ENCODE measurements at places on chromosomes 3 and 15. TPM values are rescaled to one million over a fixed set of nuclear protein-coding genes. Genes with fewer than 3 reads are reported as not detected.

GRCh38 chr3:141030296-141030695 is 20.9 kb upstream of the SPSB4 start:
- ATAC-seq: no peak

SCN11A gene
- not detected for total RNA-seq

DNA sequence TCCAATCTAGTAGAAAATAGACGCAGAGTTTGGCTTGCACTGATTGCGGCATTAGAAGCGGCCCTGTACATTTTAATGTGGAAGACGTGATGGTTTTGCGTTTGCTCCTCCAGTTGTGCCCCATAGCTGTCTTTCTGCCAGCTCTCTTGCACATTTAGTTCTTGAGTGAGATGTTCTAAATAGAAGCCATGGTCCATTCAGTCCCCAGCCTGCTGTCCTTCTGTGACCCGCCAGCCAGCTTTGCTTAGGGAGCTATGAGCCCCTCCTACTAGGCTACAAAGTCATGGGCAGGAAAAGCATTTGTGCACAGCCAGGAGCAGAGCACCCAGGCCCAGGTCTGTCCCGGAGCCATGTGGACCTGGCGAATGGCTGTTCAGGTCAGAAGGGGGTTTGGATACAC is 50.3 kb downstream of the APBA2 start:
- no peak for ATAC-seq

GRCh38 chr3:184633237-184633579 is 71.6 kb downstream of the EPHB3 start:
- ATAC-seq: no peak

A4GNT gene
- not detected for total RNA-seq

SEMA3B gene
- total RNA-seq: 47.0 TPM

- no peak for ATAC-seq
Observed at GRCh38 chr3:6132684-6133432, 728.1 kb upstream of the GRM7 start.

PYGO1 gene
- total RNA-seq: 22.2 TPM

CHRD gene
- total RNA-seq: 16.9 TPM

PLSCR5 gene
- total RNA-seq: not detected

EFL1 gene
- total RNA-seq: 17.7 TPM

DNA sequence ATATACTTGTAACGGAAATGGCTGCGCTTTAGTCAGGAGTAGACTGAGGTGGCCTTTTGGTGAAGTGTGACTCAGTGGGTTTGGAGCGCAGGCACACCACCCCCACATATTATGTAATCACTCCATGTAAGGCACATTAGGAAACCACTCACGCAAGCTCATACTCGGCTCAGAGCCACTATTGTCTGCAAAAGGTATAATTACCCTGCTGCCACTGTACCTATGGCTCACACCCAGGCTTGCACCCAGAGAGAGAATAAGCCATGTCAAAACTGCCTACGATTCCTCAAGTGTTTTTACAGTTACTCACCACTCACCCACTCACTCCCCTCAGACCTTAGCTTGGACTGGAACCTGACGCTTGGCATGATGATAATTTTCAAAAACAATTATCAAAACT is 611.9 kb upstream of the CCDC54 start:
- ATAC-seq: no peak

LSMEM2 gene
- not detected for total RNA-seq

- no peak for ATAC-seq
Observed at GRCh38 chr3:65890328-65890727, 148.4 kb downstream of the MAGI1 start.

CLDN18 gene
- total RNA-seq: not detected

P2RY1 gene
- total RNA-seq: 4.7 TPM

- no peak for ATAC-seq
Observed at GRCh38 chr3:133905376-133905775, 9.7 kb upstream of the RAB6B start.

- no peak for ATAC-seq
Observed at GRCh38 chr3:191051037-191051436, 148.0 kb upstream of the OSTN start.

DNA sequence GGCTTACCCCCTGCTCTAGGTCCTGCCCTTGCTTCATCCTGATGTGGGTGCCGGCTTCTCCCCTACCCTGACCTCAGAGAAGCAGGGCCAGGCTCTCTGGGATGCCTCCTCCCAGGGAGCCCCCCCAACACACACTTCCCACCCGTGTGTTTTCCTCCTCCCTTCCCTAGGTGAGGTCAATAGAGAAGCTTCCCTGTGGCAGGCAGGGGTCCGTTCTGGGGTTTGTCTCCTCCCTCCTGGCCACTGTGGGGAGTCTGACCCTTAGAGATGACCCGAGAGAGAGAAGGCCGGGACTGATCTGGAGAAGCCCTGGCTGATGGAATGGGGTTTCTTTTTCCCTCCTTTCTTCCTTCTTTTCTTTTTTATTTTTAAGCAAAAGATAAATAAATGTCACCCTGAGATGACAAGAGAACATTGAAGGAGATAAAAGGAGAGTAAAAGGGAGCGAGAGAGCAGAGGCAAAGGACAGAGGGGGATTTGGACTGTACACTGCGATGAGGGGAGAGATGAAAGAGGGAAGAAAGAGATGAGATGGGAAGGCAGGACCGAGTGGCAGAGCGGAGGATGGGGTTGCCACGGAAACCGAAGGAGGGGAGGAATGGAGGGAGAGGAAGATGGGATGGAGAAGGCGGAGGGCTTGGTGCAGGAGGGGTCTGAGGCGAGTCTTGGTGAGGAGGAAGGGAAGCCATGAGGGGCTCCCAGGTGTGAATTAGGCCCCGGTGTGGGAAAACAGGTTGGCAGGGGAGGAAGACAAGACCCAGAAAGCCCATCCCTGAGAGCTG is 48.4 kb downstream of the IDH2 start:
- ATAC-seq: no peak

GRCh38 chr15:70791259-70791658 is 27.9 kb upstream of the UACA start:
- ATAC-seq: no peak

GRCh38 chr3:188294113-188294512 is 140.2 kb downstream of the LPP start:
- ATAC-seq: no peak

STARD9 gene
- total RNA-seq: 27.1 TPM

NRG4 gene
- total RNA-seq: not detected

DNA sequence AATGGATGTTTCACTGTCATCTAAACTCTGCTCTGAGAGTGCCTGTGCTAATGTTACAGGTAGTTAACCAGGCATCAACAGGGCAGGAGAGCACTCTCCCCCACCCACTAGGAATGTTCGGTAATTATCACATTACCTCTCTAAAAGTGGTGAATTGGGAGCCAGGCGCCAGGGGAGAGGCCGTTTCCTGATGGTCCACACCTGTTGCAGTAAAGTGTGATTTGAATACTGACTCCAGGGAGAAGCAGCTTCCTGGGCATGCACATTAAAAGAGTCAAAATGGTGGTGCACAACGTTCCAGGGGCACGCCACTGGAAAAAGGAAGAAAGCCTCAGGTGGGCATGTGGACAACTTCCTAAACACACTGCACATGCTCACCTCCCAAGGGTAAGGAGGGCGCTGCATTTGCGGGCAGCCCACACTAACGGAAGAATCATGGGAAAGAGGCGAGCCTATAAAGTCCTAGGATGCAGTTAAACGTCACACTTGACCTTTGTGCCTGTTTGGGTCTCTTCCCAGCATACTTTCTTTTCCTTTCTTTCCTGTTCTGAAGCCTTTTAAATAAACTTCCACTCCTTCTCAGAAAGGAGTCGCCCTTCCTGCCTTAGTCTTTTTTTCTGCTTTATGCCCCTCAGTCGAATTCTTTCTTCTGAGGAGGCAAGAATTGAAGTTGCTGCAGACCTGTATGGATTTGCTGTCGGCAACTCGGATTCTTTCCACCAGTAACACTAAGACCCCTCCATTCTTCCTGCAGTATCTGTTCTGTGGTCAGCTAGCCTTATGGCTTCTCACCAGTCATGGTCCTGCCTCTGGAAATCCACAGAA is 28.9 kb upstream of the GPD1L start:
- ATAC-seq: no peak

GRCh38 chr3:141386611-141387111 is 18.4 kb downstream of the ZBTB38 start:
- ATAC-seq: no peak

GRCh38 chr15:43977072-43977884 is 150.5 kb downstream of the WDR76 start:
- no peak for ATAC-seq

Measured in gastroesophageal sphincter (tissue), 4 donors.